WTC11 (cell line): ENCODE measurements at places on chromosomes 13 and 19. TPM values are rescaled to one million over a fixed set of nuclear protein-coding genes. Genes with fewer than 3 reads are reported as not detected.

Gene SLC17A7
- total RNA-seq = 1.6 to 2.8 TPM (median 2.1 TPM) in 3 replicates

Gene NCR1
- 4.3 to 7.9 TPM (median 7.2 TPM) in 3 replicates for total RNA-seq

Gene CNN1
- total RNA-seq = 16.0 to 18.0 TPM (median 17.4 TPM) in 3 replicates

Gene CCDC8
- total RNA-seq = 25.2 to 27.2 TPM (median 25.7 TPM) in 3 replicates

Gene CGB8
- total RNA-seq = 0.31 TPM in 1 of 3 replicates, not detected in the others

Gene GRK1
- 0.11 to 0.21 TPM (median 0.17 TPM) in 3 replicates for total RNA-seq

Gene SULT2B1
- total RNA-seq = 0.96 to 2.1 TPM (median 1.3 TPM) in 3 replicates

Gene ZNF419
- total RNA-seq = 9.0 to 11.3 TPM (median 9.1 TPM) in 3 replicates

GRCh38 chr13:60837806-60838205, 440.8 kb downstream of the TDRD3 start:
- no peak for DNase-seq
- H3K4me3 ChIP-seq = no peak overlapping the region
- peaks cover 6% of the 10 kb centered on the region for H3K36me3 ChIP-seq

GRCh38 chr13:44669534-44669933, 93.4 kb upstream of the TSC22D1 start:
- peaks cover 8% of the 10 kb centered on the region for H3K4me1 ChIP-seq
- H3K4me3 ChIP-seq = no peak overlapping the region
- no peaks in the 10 kb centered on the region for H3K27me3 ChIP-seq
- H3K27ac ChIP-seq = no peak overlapping the region
- no peak for DNase-seq

DNA sequence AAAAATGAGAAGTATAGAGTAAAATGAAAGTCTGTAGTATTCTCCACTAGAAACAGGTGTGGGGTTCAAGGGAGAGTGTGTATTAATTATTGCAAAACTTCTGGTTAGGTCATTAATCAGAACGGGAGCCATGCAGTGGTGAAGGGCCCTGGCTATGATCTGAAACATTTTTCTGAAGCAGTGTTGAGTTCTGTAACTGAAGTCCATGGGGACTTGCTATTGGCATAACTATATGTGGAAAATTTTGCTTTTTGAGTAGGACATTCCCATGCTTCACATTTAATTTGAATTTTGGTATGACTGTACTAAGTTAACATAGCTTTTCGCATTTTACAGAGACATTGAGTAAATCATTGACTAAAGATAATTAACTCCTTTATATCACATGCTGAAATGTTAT, 67.5 kb downstream of the LRCH1 start:
- DNase-seq = no peak
- no peak overlapping the region for H3K27ac ChIP-seq
- H3K27me3 ChIP-seq = no peaks in the 10 kb centered on the region
- peaks cover 86% of the 10 kb centered on the region for H3K4me1 ChIP-seq
- no peak overlapping the region for H3K4me3 ChIP-seq

- peaks cover 20% of the 10 kb centered on the region for H3K4me1 ChIP-seq
- no peak overlapping the region for H3K27ac ChIP-seq
- DNase-seq = no peak
These were observed 41.6 kb downstream of the TEX29 start for GRCh38 chr13:111361873-111362648.

GRCh38 chr19:50500060-50500752, 10.8 kb downstream of the JOSD2 start:
- H3K36me3 ChIP-seq = no peaks in the 10 kb centered on the region
- H3K27me3 ChIP-seq = peaks cover 28% of the 10 kb centered on the region
- DNase-seq = peak; percentile 44
- H3K4me3 ChIP-seq = no peak overlapping the region
- H3K27ac ChIP-seq = no peak overlapping the region

DNA sequence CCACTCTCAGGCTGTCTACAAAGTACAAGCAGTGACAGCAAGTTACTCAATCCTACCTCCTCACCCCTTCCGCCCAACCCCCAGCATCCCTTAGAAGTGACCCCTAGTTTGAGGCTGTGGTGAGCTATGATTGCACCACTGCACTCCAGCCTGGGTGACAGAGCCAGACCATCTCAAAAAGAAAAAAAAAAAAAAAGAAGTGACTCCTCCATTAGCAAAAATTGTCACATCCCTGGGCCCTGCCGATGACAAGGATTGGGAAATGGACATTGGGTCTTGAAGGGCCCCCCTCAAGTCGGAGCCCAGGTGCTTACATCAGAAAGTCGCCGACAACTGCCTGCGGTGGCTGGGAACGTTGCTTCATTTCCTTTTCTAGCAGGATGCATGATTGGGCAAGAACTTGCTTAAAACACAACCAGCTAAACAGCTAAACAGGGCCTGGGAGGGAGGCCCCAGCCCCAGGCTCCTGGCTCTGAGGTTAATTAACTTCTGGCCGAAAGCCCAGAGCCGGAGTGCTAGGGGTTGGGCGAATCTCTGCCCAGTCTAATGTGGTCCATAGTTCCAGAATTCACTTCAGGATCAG, 15.3 kb downstream of the RAB3D start:
- H3K27ac ChIP-seq = peak overlapping the region; percentile 23; the same call in 1 of the 2 replicates
- no peaks in the 10 kb centered on the region for H3K36me3 ChIP-seq
- no peak overlapping the region for H3K4me3 ChIP-seq

- no peaks in the 10 kb centered on the region for H3K27me3 ChIP-seq
- no peak overlapping the region for H3K27ac ChIP-seq
- no peak for DNase-seq
- peaks cover 31% of the 10 kb centered on the region for H3K4me1 ChIP-seq
These were observed 8.6 kb downstream of the SPHK2 start for GRCh38 chr19:48627865-48628314.

DNA sequence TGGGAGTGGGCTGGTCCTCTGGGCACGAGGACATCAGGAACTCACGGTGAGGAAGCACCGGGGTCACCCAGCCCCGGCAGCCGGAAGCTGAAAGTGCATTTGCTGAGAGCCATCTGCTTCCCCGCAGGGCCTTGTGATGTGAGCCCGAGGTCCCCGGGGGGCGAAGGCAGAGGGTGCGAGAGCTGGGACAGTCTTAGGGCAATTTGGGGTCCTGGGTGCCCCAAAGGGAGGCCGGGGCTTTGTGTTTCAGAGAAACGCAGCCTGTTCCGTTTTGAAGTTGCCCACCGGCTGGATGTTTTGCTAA, 4.8 kb downstream of the F2RL3 start:
- H3K4me3 ChIP-seq = no peak overlapping the region
- H3K27me3 ChIP-seq = peaks cover 17% of the 10 kb centered on the region
- H3K36me3 ChIP-seq = no peaks in the 10 kb centered on the region
- DNase-seq = no peak
- H3K4me1 ChIP-seq = peaks cover 4% of the 10 kb centered on the region; the same call in 1 of the 2 replicates

DNA sequence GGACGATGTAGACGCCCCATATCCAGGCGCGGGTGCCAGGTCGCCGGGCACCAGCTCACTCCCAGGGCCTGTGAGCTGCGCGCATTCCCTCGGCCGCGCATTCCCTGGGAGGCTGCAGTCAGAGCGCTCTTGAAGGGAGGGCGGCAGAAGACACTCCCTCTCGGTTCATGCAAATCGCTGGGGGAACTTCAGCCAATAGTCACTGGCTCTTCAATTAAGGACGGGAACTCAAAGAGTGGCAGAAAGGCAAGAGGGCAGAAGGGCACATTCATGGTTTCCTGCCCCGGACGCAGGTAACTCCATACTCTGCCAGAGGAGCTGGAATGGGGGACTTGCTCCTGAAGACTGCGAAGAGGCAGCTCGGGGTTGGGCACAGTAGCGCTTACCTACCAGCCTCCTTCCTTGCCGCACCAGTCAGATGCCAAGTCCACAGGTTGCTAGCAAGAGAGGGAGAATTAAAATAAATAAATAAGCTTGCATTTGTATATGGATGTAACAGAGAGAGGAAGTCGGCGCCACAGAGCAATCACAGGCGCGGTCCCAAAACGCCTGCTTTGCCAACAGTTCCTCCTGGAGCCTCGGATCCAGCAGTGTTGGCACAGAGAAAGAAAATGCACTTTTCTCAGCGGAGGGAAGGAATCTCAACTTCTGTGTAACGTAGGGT, 459 bp downstream of the PCDH20 start:
- peaks cover 47% of the 10 kb centered on the region for H3K27me3 ChIP-seq
- H3K4me3 ChIP-seq = peak overlapping the region; percentile 92
- H3K36me3 ChIP-seq = no peaks in the 10 kb centered on the region
- peak overlapping the region; percentile 68; the same call in 1 of the 2 replicates for H3K27ac ChIP-seq
- H3K4me1 ChIP-seq = peaks cover 22% of the 10 kb centered on the region

GRCh38 chr13:48532256-48532505, 699 bp downstream of the RCBTB2 start:
- peaks cover 20% of the 10 kb centered on the region for H3K4me1 ChIP-seq
- DNase-seq = peak; percentile 13
- H3K36me3 ChIP-seq = no peaks in the 10 kb centered on the region
- peak overlapping the region; percentile 86 for H3K27ac ChIP-seq
- H3K4me3 ChIP-seq = peak overlapping the region; percentile 83
- no peaks in the 10 kb centered on the region for H3K27me3 ChIP-seq

DNA sequence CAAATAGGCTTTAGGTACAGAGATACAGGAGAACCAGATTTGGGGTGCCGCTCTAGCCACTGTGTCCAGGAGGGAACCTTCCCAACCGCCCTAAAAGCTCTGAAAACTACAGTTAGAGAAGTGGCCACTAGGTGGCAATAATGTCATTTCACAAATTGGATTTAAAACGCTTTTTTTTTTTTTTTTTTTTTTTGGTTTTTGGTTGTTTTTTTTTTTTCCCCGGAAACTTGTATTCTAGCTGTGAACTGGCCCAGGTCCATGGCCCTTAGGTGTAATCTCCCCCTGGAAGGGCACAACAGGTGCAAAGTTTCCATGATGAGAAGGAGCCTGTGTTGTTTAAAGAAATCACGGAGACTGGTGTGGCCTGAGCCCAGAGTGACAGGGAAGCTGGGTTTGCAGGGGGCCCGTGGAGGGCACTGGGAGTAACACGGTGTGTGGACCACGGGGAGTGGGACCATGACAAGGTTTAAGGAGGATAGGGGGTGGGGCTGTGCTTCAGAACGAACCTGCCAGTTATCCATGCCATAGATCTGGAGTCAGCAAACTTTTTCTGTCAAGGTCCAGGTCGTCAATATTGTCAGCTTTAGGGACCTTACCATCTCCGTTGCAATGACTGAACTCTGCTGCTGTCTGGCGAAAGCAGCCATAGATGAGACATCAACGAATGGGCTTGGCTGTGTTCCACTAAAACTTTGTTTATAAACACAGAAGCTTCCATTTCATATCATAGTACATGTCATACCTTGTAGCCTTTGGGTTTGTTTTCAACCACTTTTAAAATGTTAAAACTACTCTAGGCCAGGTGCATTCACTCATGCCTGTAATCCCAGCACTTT, 10.1 kb downstream of the OR1I1 start:
- peak; percentile 35 for DNase-seq
- H3K4me3 ChIP-seq = no peak overlapping the region
- no peak overlapping the region for H3K27ac ChIP-seq
- no peaks in the 10 kb centered on the region for H3K4me1 ChIP-seq

- no peak overlapping the region for H3K27ac ChIP-seq
- no peak overlapping the region for H3K4me3 ChIP-seq
- peaks cover 2% of the 10 kb centered on the region; the same call in 1 of the 2 replicates for H3K36me3 ChIP-seq
- DNase-seq = no peak
- H3K4me1 ChIP-seq = no peaks in the 10 kb centered on the region
- H3K27me3 ChIP-seq = no peaks in the 10 kb centered on the region
These were observed 12.3 kb upstream of the MISP start for GRCh38 chr19:738509-739128.

DNA sequence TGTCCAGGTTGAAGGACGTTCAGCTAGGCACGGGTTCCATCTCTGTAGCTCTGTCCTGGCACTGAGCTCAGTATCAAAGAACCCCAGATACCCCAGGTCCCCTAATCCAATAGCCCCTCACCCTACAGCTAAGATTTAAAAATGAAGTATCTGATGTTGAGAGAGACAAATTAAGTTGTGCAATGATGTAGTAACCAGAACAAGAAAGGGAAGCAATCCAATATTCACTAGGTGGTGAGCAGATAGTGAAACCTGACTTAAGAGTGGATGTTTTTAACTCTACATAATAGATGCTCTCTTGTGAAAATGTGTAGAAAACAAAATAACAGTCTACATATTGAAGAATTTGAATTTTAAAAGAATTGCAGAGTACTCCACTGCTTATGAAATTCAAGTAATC, 1.8 kb downstream of the ACOD1 start:
- H3K4me1 ChIP-seq = no peaks in the 10 kb centered on the region
- H3K4me3 ChIP-seq = no peak overlapping the region
- no peaks in the 10 kb centered on the region; the same call in 1 of the 2 replicates for H3K27me3 ChIP-seq
- H3K27ac ChIP-seq = no peak overlapping the region
- DNase-seq = no peak

DNA sequence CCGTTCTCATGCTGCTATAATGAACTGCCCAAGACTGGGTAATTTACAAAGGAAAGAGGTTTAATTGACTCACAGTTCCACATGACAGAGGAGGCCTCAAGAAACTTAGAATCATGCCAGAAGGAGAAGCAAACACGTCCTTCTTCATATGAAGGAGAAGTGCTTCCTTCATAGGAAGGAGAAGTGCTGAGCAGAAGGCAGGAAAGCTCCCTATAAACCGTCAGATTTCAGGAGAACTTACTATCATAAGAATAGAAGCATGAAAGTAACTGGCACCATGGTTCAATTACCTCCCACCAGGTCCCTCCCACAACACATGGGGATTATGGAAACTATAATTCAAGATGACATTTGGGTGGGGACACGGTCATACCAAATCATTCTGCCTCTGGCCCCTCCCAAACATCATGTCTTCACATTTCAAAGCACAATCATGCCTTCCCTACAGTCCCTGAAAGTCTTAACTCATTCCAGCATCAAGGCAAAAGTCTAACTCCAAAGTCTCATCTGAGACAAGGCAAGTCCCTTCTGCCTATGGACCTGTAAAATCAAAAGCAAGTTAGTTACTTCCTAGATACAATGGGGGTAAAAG, 10.6 kb downstream of the ACOD1 start:
- no peak overlapping the region for H3K27ac ChIP-seq
- no peak for DNase-seq
- H3K4me1 ChIP-seq = no peaks in the 10 kb centered on the region
- H3K27me3 ChIP-seq = no peaks in the 10 kb centered on the region; the same call in 1 of the 2 replicates
- H3K4me3 ChIP-seq = no peak overlapping the region

DNA sequence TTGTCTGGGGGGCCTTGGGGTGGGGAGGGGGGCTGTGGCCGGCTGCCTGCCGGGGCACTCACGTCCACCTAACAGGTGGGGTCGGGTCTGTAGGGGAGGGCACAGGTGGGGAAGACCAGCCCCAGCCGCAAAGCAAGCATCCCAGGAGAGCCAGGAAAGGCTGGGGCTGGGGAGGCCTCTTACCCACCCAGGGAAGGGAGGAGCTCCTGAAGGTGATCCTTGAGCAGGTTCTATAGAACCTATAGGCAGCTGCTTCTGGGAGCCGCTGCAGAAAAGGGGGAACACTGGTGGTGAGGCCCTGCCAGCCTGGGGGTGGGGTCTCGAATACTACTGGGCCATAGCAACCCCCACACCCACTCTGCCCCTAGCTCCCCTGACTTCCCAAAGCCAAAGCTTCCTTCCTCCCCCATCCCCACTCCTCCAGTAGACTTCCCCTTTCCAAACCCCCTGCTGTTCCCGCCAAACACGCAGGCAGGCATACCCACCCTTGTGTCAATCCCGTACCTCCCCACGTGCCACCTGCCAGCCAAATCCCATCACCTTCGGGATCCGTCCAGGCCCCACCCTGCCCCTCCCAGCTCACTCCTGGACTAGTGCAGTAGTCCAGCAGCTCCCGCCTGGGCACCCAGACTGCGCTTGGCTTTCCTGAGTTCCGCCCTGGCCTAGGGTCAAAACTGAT, 5.6 kb downstream of the KLF16 start:
- no peak overlapping the region for H3K27ac ChIP-seq
- H3K4me3 ChIP-seq = peak overlapping the region; percentile 53
- peaks cover 11% of the 10 kb centered on the region for H3K27me3 ChIP-seq
- DNase-seq = no peak

GRCh38 chr19:35715981-35716800, 1.6 kb upstream of the KMT2B start:
- peak overlapping the region; percentile 97 for H3K27ac ChIP-seq
- H3K36me3 ChIP-seq = peaks cover 3% of the 10 kb centered on the region
- no peak for DNase-seq
- peaks cover 43% of the 10 kb centered on the region for H3K4me1 ChIP-seq

- no peaks in the 10 kb centered on the region for H3K27me3 ChIP-seq
- DNase-seq = no peak
- H3K4me3 ChIP-seq = no peak overlapping the region
- H3K4me1 ChIP-seq = no peaks in the 10 kb centered on the region
These were observed 188.1 kb downstream of the UGGT2 start for GRCh38 chr13:95865080-95865615.
